ENCODE measurements at places on chromosomes 1 and 21.
A peak's percentile ranks its signal among the peaks of the same experiment; 100 is the strongest.

- DNase-seq, result peak; percentile 81
Observed at GRCh38 chr1:6889875-6890480, 104.7 kb downstream of the CAMTA1 start.

- no peak for DNase-seq
Observed at GRCh38 chr1:64171797-64172281, 31.6 kb upstream of the UBE2U start.

GRCh38 chr1:244628789-244629188 is 24.1 kb upstream of the DESI2 start:
- no peak for DNase-seq

DNA sequence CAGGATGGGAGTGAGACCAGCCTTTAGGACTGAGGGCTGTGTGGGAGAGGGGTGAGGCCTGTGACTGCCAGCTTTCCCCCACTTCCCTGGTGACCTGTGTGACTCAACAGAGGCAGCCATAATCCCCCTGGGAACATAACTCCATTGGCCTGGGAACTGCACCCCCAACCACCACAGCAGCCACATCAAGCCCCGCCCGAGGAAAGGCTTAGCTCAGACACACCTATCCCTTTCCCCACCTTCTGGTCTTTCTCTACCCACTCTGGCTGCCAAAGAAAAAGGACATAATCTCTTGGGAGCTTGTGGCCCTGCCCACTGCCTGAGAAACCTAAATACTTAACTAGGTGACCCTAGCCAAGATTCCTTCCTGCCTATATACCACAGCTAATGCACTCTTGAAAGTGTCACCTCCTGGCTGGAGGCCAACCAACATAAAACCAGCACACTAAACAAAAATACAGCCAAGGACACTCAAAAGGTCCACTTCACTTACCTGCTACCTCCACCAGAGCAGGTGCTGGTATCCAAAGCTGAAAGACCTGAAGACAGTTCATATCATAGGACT is 406.6 kb upstream of the CAMK1G start:
- no peak for DNase-seq

DNA sequence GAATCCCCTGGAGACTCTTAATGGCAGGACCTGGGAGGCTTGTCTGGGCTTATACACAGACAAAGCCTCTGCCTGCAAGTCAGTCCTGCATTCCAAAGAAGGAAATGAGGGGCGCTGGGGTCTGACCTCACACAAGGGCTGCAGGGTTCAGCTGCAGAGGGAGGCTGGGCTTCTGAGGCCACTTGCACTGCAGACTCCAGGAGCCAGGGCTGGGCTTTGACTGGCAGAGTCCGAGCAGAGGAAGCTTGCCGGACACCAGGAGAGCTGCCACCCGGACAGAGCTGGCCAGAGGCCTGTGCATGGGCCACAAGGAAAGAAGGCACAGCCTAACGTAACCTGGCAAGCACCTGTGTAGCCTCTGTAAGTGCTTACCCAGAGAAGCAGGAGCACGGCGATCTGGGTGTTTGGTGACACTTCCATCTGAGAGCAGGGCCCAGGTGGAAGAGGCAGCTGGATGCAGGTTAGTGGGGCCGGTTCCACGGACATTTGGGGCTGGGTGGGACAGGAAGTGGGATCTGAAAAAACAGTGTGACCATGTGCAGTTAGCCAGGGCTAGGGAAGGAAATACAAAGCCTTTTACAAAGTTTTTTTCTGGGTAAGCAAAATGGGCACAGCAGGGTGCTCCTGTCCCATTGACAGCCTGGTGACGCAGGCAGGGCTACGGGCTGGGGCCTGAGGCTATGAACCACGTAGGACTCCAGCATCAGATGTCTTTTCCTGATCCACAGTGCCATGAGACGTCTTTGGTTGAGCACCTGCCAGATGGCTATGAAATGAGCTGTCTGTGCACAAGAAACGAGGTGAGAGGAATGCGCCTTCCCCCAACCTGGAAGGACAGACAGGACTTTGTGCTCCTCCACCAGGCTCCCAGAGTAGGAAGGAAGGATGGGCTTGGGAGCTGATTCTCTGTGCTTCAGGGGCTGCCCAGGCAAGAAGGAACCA is 37.3 kb upstream of the LBR start:
- peak; percentile 68 for DNase-seq

- DNase-seq, result no peak
Observed at GRCh38 chr1:19776287-19776686, 23.4 kb downstream of the TMCO4 start.

DNA sequence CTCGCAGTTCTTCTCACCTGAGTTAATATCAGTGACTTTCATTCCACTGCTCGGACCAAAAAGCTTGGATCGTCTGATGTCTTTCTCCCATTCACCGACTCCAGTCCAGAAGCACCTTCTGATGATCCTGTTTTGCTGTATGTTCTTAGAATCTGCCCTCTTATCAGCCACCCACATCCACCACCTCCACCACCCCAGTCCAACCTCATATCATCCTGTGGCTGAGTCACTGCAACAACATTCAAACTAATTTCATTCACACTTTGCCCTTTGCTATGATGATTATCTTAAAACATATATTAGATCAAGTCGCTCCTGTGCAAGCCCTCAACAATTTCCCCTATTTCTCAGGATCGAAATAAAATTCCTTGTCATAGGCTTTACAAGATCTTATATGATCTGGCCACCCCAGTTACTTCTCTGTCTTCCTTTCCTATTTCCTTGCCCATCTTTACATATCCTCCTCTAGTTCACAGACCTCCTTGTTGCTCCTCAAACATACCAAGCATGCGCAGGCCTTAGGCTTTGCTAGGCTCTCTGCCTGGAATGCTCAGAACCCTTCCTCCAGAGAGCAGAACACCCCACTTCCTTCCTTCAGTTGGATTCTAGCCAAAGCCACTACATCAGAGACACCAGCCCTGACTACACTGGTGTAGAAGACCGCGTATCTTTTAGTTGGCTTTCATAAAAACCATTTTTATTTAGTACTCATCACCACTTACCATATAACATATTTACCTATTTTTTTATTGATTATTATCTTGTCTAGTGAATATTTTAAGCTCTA is 335.7 kb upstream of the GREM2 start:
- DNase-seq, result no peak

DNA sequence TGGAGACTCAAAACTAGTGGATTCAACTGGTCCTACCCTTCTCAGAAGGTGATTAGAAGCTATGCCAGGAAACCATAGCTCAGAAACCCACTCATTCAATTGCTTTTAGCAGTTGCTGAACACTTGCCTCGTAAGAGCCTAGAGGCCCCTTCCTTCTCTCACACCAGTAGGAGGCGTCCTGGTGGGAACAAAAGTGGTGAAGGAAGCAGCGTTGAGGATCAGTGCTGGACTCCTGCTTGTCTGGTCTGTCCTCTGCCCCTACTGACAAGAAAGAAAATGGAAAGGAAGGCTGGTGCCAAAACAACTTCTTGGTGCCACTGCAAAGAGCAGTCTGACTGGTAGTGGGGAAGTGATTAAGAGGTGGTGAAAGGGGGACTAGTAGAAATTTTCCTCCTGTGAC is 269.7 kb downstream of the LMO4 start:
- peak; percentile 13 for DNase-seq
